Activated CD4-positive, alpha-beta T cell treated with anti-CD3 and anti-CD28 coated beads, Interleukin-2, amount 50 U/mL, for 1 hour (primary cell): ENCODE measurements at places on chromosomes 3 and 15.

- DNase-seq = peak; percentile 14
Measured at GRCh38 chr3:49339581-49339940, 292 bp downstream of the USP4 start.

DNA sequence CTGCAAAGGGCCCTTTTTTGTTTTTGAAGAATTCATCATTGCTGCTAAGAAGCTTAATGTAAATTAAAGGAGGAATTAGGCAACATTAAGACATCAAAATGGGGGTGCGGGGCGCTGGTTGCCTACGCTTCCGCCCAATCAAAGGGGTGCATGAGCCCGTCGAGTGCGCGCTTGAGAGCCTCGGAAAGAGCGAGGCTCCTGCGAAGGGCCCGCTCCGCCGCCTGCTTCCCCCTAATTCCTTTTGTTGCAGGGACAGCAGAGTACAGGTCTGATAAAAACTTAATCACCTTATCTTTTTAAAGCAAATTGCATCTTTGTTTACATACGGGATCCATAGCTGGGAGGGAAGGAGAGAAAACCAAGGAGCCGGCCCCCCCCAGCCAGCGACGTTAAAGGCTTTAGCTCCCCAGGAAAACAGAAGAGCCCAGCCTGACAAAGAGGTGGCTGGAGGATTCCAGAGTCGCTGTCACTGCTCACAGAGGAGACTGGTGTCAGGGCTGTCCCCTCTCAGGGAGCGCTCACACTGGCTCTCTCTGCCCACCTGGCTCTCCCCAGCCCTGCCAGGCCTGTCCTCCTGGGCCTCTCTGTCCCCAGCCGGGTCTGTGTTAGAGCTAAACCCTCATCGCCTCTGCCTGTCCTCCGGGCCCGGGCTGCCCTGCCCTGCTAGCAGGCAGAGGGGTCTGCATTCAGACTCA is 67.3 kb downstream of the DNAJB8 start:
- DNase-seq = no peak

DNA sequence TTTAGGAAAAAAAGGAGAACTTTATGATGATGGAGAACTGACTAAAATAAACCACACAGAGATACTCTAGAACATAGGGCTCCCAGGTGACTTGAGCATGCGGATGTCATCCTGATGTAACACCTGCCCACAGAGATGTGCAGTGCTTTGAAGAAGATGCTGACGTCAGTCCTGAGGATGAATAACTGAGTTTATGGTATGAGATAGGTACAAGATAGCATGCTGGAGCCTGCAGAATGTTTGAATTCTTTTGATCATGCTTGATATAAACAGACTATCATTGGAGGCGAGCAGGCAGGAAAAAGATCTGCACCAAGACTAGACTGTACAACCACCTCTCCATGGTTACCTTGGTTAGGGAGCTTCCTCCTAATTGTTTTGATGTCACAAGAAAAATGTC is 12.4 kb downstream of the CCR4 start:
- peak; percentile 26 for DNase-seq

DNA sequence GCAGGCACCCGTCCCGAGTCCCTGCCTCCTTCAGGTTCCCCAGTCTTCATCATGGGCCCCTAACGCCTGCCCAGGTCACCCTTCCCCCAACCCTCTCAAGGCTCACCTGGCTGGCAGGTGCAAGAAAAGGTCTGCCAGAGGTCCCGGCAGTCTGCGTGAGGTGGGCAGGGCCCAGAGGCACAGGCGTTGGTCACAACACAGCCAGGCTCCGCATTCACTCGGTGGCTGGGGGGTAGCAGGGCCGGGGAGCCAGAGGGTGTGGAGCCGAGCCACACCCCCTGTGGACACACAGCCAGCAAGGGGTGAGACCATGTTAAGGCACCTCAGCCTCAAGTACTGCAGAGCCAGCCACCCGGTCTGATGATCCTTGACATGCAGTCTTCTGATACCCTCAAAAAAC is 10.9 kb downstream of the CELSR3 start:
- no peak for DNase-seq

DNA sequence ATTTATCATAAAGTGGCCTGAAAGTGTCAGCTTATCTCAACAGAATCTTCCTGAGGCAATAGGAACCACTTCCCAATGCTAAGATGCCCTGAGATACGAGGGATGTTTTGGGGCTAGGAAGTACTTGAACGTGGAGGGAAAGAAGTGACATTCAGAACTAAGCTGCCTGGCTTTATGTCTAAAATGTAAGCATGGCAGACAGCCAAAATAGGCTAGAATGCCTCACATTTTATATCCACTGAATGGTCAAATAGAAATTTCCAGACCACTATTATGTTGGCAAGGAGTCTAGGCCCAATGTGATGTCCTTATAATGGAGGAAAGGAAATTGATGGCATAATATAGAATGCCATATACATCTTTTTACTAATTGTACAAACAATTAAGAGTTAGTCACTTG is 154.9 kb downstream of the PEX5L start:
- DNase-seq = no peak
